ENCODE measurements at places on chromosomes 13 and 19. TPM values are rescaled to one million over a fixed set of nuclear protein-coding genes. Genes with fewer than 3 reads are reported as not detected.

GRCh38 chr13:73058432-73058735 lies 421 bp upstream of the KLF5 start:
- peak overlapping the region; percentile 76 for H3K27ac ChIP-seq
- no peak for DNase-seq
- H3K36me3 ChIP-seq = peaks cover 10% of the 10 kb centered on the region
- H3K27me3 ChIP-seq = no peaks in the 10 kb centered on the region

DNA sequence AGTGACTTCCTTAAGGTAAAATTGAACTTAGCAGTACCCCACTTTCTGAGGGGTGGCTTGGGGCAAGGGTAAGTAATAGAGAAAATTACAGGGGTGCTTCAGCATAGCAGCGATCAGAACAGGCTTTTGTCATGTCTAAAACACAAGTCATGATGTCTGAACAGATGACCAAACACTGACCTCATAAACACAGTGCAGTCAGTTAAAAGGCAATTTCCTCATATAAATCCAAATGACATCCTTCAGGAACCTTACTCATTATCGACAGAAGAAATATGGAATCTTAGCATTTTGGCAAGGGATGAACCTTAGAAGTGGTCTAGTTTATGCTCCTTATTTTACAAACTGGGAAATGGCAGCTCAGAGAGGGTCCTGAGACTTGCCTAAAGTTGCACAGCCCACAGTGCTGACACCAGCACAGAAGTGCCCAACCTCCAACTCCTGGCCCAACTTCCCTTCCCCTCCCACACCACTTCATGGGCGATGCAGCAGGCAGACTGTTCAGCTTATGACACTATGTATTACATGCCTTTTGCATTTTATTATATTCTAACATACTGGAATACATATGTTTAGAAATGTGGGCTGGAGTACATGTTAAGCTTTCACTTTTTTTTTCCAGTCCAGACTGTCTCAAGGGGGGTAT lies 3.6 kb downstream of the GJA3 start:
- H3K4me3 ChIP-seq = no peak overlapping the region
- DNase-seq = no peak
- H3K27ac ChIP-seq = no peak overlapping the region
- peaks cover 93% of the 10 kb centered on the region for H3K27me3 ChIP-seq
- H3K4me1 ChIP-seq = peaks cover 18% of the 10 kb centered on the region

DNA sequence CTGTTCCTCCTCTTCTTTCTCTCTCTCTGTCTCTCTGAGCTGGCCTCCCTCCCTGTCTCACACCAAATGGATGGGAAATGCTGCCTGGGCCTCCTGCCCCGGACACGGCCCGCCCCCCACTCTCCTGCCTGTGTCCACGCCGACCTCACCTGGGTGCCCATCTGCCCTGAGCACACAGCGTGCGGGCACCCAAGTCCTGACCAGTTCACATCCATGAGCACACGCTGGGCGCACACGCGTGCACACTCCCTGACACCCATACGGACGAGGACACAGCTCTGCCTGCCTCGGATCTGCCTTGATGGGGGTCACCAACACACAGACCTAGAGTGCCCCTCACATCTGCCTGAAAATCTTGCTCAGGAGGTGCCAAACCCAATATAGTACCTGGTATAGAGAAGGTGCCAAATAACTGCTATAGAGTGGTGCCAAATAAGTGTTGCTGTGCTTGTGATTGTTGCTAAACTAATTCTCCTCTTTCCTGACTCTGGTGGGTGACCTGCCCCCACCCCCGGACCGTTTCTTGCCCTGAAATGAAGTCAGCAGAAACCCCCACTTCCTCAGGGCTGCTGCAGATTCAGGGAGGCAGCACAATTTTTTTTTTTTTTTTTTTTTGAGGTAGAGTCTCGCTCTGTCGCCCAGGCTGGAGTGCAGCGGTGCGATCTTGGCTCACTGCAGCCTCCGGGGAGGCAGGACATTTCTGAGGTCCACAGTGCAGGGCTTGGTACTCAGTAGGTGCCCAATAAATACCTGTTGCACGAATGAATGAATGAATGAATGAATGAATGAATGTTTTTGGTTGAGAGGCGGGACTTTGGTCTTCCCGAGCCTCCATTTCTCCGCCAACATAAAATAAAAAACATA lies 4.6 kb downstream of the NFIC start:
- H3K27me3 ChIP-seq = no peaks in the 10 kb centered on the region
- DNase-seq = no peak
- H3K27ac ChIP-seq = peak overlapping the region; percentile 9
- peaks cover 5% of the 10 kb centered on the region for H3K36me3 ChIP-seq
- H3K4me1 ChIP-seq = peaks cover 59% of the 10 kb centered on the region

DNA sequence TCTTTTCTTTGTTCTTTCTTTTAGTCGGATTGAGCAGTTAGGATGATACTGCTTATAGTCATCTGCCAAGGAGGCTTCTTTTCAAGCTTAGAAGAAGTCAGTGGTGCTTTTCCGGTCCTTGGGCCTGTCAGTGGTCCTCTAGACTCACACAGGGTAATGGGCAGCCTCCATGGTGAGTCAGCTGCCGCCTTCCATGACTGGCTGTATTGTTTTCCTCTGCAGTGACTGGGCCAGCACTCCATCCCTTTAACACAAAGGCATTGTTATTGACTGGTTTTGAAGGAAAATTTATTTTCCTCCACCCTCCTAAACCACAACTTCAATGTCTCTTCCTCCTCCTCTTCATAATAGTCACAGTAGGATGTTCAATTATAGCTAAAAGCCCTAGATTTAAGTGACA lies 47.1 kb upstream of the CNMD start:
- H3K4me3 ChIP-seq = no peak overlapping the region
- H3K4me1 ChIP-seq = no peaks in the 10 kb centered on the region
- no peak for DNase-seq
- H3K27ac ChIP-seq = no peak overlapping the region
- peaks cover 20% of the 10 kb centered on the region for H3K27me3 ChIP-seq

DNA sequence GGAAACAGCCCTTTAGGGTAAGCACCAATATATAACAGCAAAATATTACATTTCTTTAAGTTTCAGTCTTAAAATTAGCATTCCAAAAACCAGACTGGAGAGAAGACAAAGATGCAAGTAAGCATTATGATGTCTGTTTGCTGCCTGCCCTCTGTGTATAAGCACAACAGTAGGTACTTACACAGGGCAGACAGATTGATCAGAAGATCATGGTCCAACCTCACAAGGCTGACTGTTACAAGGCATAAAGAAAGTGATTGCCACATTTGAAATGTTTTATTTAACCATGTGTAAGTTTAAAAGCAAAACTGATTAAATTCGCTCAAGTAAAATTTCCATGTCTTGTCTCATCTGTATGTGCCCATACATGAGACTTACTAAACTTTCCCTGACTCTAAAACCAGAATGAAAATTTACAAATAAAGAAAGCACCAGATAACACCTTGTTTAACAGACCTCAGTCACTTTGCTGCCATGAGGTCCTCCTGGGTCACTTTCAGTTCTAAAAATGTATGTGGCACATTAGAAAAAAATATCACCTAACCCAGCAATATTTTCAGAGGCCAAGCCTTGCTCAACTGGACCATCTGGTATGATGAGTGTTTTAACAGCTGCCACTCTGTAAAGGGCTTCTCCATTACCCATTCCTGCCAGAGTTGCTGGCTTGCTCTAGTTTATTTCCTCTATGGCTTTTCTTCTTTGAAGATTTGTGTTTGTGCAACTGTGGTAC lies 297.0 kb downstream of the RBM26 start:
- no peak overlapping the region for H3K27ac ChIP-seq
- no peaks in the 10 kb centered on the region for H3K36me3 ChIP-seq
- no peaks in the 10 kb centered on the region for H3K27me3 ChIP-seq
- DNase-seq = no peak
- H3K4me3 ChIP-seq = no peak overlapping the region

- no peaks in the 10 kb centered on the region for H3K36me3 ChIP-seq
- DNase-seq = peak; percentile 41
- no peaks in the 10 kb centered on the region for H3K27me3 ChIP-seq
- peaks cover 21% of the 10 kb centered on the region for H3K4me1 ChIP-seq
Observed at GRCh38 chr13:48161530-48162179, 66.8 kb upstream of the MED4 start.

GRCh38 chr13:24802074-24802473 lies 38.1 kb downstream of the RNF17 start:
- no peaks in the 10 kb centered on the region for H3K27me3 ChIP-seq
- no peak overlapping the region for H3K27ac ChIP-seq
- H3K4me3 ChIP-seq = no peak overlapping the region
- DNase-seq = no peak
- H3K36me3 ChIP-seq = no peaks in the 10 kb centered on the region
- no peaks in the 10 kb centered on the region for H3K4me1 ChIP-seq

- H3K36me3 ChIP-seq = no peaks in the 10 kb centered on the region
- H3K4me1 ChIP-seq = no peaks in the 10 kb centered on the region
- DNase-seq = no peak
- no peak overlapping the region for H3K27ac ChIP-seq
- no peak overlapping the region for H3K4me3 ChIP-seq
Observed at GRCh38 chr13:67916650-67917049, 686.5 kb upstream of the PCDH9 start.

The TNFSF13B gene
- 3.5 TPM for total RNA-seq

The CGB5 gene
- total RNA-seq = not detected

The APOC1 gene
- total RNA-seq = 70.6 TPM

The CYP2A7 gene
- total RNA-seq = not detected

The CYP2F1 gene
- not detected for total RNA-seq

The PCSK4 gene
- total RNA-seq = not detected

The LGALS14 gene
- not detected for total RNA-seq

The KLF12 gene
- total RNA-seq = 4.0 TPM

Data from stomach (tissue), 19 donors.